ENCODE measurements at places on chromosomes 6 and 20.

GRCh38 chr6:116108836-116109235 lies 8.2 kb downstream of the NT5DC1 start:
- no peak for DNase-seq

GRCh38 chr20:54433636-54434035 lies 41.8 kb upstream of the DOK5 start:
- no peak for DNase-seq

- no peak for DNase-seq
Observed at GRCh38 chr20:49349694-49350252, 71.9 kb upstream of the ZNFX1 start.

DNA sequence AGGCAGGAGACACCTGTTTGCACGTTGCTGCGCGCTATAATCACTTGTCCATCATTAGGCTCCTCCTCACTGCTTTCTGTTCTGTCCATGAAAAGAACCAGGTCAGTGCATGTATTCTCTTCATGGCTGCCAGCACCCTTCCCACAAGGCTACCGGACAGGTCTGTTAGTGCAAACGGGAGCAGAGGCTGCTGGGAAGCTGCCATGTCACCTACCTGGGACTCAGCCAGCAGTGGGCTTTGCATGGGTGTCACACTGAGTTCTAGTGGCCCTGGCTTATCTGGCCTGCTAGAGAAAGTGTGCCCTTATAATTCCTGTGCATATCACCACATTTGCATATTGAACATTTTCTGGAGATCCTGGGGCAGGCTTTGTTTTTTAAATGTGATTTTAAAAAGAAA lies 24.8 kb downstream of the LYRM2 start:
- no peak for DNase-seq

- DNase-seq: no peak
Observed at GRCh38 chr6:150156460-150156859, 13.6 kb downstream of the PPP1R14C start.

- DNase-seq: peak; percentile 35
Observed at GRCh38 chr6:37648465-37649330, 49.0 kb downstream of the MDGA1 start.

DNA sequence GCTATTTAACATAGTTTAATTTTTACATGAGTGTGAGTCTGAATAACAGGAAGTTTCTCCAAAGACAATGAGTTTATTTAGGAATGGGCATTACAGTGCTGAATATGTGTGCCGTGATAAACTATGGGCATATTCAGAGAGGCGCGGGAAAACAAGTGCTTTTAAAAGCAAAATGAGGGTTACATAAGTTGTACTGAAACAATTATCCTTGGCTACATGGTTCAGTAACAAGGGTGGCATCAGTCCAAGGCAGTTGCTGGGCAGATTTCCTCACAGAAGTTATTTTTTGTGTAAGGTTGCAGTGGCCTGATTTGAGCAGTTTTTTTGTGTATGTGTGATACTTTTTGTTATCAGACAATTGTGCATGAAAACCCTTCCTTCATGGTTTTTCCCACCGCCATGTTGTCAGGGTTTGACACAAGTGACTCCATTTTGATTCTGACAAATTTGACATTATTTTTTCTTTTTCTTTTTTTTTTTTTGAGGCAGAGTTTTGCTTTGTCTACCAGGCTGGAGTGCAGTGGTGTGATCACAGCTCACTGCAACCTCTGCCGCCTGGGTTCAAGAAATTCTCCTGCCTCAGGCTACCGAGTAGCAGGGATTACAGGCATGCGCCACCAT lies 22.3 kb upstream of the PXDC1 start:
- DNase-seq: no peak

DNA sequence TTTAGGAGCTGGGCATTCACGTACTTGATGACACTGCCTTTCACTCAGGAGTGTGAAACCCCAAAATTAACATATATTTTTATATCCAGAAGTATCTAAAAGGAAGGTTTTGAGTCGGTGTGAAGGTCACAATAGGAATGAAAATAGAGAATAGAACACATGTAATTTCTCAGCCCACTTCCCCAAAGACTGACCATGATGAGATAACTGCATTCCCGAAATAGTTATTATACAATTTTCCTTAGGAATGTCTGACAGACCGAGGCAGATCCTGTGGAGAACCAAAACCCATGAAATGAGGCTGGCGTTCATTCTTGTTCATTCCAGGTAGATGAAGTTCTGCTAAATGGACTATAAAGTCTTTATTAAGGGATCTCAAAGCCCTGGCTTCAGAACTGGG lies 10.3 kb downstream of the NSFL1C start:
- no peak for DNase-seq

DNA sequence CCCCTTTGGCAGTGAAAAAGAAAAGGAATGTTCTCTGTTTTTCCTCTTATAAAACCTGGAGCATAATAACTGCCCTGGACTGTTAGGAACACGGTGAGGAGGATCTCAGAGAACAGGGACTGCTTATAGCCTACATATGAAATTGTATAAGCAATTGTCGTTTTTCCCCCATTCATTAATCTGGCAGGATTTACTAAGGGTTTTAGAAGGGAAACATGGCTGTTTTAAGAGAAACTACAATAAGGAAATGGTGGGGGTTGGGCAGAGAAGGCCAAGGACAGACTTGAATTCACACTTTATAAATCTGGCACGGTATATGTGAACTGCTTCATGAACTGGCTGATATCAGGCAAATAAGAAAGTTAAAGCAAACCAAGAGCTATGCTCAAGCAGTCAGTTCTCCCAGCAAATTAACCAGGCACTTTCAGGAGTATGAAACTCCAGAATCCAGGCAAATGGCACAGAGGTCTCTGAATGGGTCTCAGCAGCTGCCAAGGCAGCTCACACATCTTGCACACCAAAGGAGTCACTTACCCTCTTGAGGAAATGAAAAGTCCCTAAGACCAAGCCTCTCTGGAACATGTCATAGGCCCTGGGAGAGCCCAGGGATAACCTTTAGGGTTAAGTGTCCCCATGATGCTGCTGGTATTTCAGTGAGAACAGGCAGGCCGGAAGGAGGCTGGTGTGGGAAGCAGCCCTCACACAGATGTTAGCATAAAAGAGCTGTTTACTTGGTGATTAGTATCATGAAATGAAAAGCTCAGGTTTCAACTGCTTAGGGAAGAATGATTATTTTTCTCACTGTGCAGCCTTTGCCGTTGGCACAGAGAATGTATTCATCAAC lies 260.5 kb upstream of the MARCKS start:
- no peak for DNase-seq

DNA sequence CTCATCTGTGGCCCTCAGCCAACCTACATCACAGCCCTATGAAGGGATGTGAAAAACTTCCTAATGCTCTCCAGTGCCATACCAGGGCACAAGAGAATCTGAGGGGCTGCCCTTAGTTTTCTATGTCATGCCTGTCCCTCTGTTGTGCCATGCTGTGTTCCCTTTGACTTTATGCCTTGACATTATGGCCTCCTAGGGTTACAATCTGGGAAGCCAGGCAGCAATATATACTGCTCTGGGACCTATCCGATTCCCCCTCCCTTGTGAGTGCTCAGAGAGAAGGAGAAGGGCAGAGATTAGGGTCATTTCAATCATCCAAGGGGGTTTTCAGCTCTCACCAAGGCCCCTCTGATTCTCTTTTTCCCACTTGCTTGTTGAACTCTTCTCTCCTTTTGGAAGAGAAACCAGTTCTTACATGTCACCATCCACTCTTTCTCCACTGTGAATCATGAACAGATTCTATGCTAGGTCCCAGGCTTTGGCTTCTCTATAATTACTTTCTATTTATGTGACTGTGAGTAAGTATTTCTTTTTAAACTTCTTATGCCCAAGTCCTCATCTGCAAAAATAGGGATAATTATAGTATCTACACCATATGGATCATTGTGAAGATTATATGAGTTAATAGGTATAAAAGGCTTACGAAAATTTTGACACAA lies 14.2 kb upstream of the FRK start:
- DNase-seq: no peak

DNA sequence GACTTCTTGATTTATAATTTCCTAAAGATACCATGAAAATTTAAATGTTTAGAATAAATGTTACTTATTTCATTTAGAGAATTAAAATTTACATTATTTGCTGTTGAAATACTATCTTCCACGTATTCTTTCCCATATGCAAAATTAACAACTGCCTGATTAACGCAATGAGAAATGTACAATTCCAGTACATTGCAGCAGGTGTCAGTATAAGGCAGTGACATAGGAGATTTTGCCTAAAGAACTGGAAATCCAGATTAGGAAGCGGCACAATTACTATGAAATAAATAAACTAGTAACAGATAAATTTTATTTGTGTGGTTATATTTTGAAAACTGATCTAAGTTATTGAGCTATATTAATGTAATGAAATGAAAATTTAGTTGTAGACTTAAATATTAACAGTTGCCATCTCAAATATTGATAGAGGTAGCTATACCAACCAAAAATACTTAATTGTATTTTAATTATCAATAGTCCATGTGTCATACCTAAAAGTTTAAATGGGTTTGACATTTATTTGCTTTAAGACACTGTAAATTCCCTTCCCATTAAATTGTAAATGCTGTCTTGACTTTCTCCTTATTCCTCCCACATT lies 300.2 kb downstream of the UTRN start:
- DNase-seq: no peak

GRCh38 chr20:40668449-40669228 lies 20.4 kb downstream of the MAFB start:
- no peak for DNase-seq

DNA sequence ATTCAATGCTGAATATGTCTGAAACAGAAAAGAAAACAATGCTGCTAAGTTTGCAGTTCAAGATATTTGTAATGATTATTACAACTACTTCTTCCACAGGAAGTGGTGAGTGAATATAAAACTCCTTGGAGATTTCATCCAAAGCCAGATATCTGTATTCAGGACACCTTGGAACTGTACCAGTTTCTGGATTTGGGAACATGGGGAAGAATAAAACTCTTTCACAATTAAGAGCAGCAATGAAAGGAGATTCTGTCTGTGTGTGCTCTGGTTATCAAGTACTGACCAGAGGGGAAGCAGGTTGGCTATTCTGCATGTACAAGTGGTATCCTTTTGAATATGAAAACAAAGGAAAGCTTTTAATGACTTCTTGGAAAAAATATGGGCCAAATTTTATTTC lies 21.1 kb downstream of the ELOVL2 start:
- no peak for DNase-seq

DNA sequence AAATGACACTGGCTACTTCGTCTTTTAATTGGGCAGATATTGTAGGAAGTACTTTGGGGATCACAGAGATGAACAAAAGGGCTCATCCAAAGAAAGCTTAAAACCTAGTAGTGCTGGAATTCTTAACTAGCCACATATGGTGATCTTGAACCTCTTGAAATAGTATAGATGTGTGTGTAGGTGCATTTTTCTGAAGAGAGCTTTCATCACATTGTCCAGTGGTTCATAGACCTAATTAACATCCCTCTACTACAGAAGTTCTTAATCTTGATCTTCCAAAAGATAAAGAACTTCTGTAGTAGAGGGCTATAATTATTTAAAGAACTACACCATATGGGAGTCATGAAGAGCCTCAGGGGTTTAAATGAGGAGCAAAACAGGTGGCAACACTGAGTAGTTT lies 2.3 kb upstream of the PRIM2 start:
- DNase-seq: no peak

GRCh38 chr6:25038999-25039398 lies 103.2 kb upstream of the RIPOR2 start:
- no peak for DNase-seq

DNA sequence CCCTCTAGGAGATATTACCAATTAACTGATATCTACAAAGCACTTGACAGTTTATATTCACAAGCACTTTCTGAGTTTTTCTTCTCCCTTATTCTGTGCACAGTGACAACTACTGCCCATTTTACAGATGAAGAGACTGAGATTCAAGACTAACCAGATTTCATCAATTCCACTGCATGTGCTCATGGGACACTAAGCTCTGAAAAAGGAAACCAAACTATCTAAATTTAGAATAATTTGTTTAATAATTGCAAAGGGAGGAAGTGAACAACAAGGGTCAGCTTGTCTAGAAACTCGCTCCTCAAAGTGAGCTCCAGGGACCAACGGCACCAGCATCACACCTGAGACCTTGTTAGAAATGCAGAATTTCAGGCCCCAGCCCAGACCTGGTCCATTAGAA lies 50.8 kb upstream of the MYLIP start:
- DNase-seq: no peak

DNA sequence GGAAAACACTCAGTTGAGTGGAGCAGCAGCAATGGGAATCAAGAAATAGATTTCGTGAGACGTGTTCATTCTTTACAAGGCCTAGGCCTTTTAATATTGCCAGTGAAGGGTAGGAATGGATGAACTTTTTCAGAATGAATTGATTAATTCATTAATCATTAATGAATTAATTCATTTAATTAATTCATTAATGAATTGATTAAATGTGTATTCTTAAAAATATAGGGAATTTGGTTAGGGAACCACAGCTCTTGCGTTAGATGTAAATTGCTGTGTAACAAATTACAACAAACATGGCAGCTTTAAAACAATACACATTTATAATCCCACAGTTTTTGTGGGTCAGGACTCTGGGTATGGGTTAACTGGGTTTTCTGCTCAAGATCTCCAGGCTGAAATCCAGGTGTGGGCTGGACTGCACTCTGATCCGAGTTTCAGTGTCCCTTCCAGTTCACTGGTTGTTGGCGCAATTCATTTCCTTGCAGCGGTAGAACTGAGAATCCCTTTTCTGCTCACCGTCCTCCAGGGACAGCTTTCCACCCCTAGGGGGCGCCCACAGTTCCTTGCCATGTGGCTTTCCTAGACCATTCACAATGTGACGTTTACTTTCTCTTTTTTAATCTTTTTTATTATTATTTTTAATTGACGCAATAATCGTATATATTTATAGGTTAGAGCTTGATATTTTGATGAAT lies 32.8 kb upstream of the BCAS1 start:
- DNase-seq: peak; percentile 75

DNA sequence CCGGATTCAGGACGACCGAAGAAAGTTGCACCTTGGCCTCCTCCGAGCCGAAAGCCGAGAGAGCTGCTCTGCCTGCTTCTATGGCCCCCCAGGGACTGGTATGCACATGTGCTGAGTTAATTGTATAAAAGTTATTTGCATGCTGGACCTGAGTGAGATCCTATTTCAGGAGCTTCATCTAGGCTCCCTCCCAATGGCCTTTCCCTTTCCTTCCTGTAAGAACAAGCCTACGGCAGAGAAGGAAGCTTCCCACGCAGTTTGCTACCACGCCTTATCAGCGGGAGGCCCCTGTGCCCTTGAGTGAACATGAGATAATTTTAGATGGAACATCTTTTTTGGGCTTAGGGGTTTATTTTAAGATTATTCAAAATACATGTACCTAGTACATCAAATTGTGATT lies 65.9 kb downstream of the RIN2 start:
- no peak for DNase-seq

All from activated naive CD8-positive, alpha-beta T cell treated with anti-CD3 and anti-CD28 coated beads for 36 hours (primary cell).